ENCODE measurements at places on chromosomes 16 and 17.

DNA sequence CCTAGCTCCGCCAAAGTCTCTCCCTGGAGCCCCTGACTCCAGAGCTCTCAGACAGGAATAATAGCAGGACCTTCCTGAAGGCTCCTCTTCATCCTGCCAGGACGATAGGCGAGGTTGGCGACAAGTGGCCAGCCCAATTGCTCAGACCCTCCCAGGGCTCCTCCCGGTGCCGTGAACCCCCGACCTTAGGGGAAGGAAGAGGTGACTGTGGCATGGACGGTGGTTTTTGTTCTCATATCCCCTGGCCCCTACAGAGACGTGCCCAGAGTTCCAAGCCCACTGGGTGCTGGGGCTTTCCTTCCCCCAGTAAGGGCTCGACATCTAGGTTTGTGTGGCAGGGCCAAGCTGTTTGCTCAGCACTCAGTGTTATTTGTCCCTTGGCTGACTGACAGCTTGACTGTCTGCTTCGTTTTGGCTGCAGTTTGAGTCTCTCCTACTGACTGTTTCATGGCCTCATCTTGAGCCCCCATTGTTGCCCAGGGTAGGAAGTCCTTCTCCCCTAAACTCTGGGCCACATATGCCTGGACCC is 4.6 kb upstream of the ADCY7 start:
- no peak for DNase-seq

- no peak for DNase-seq
These were observed 2.7 kb downstream of the ZNF764 start for GRCh38 chr16:30555315-30556124.

GRCh38 chr16:85782451-85782850 is 16.9 kb downstream of the EMC8 start:
- DNase-seq: no peak

GRCh38 chr17:54968988-54969332 is 395 bp downstream of the STXBP4 start:
- DNase-seq: no peak

- no peak for DNase-seq
These were observed 3.8 kb upstream of the DCXR start for GRCh38 chr17:82041144-82041814.

DNA sequence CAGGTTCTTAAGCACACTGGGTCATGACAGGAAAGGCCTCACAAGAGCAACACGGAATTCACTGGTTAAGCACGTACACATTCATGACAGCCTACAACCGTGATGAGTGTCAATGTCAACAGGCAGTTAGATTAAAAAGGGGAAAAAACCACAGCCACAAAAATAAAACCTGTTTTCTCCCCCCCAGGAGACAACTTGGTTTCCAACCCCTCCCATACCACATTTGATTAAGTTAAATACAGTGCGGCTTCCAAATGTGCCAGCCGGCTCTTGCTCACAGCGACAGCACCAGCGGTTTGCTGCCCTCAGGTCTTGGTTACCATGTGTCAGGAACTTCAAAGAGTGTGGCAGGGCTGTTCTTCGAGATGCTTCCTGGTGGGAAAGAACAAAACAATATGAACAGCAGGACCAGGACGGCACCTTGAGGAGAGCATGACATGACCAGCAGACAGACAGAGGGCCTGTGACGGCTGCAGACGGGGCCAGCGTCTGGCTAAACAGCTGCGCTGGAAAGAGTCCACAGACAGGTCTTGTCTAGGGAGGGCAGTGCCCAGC is 193.6 kb downstream of the PARN start:
- DNase-seq: no peak

DNA sequence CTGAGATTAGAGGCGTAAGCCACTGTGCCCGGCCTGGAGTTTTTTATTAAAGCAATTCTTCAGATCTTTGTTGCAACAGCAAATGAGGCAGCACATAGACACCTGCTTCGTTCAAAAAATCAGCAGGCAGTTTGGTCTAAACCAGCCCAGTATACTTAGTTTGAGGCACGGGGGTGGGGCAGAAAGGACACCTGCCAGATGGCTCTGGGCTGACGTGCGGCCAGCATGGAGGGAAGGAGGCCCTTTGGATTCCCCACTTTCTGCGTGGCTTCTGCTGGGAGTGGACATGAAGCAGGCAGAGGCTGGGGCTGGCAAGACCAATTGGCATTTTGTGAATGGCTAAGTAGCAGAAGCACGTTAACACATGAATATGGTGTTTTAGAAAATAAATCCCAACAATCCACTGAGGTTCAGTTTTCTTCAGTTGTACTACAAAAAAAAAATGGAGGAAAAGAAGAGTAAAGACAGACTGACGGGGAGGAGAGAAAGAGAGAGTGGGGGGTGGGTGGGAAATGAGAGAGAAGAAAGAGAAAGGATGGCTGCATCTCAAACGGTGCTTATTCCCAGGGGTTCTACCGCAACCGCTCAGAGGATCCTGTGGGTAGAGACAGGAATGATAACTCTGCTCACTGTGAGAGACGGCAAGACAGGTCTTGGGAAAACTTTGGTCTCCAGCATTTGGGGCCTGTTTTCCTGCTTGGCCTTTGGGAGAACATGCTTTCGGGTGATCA is 16.3 kb downstream of the C16orf46 start:
- DNase-seq: no peak

DNA sequence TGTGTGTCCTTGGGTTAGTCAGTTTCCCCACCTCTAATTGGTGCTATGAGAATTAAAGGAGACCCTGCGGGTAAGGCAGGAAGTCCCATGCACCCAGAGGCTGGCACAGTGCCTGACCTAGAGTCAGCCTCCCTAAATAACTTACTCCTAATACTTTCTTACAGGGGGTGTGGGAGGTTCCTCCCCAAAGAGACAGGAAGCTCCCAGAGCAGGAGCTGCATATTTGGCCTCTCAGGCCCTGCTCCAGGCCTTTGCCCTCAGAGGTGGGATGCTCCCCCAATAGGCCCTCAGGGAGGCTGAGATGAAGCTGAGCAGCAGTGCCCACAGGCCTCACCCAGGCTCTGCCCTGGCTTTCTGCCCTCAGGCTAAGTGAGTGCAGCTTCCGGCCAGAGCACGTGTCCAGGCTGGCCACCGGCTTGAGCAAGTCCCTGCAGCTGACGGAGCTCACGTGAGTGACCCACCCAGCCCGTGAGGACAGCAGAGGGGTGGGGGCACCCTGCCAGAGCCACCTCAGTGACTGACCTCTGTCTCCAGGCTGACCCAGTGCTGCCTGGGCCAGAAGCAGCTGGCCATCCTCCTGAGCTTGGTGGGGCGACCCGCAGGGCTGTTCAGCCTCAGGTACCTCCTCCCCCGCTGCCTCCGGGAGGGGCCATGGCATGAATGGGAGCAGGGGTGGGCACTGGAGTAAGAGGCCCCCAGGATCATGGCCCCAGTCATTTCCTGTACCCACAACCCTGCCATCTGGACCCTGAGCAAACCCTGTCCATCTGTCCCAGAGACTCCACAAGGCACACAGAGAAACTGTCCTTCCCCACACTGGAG is 31.1 kb upstream of the CPNE2 start:
- peak; percentile 13 for DNase-seq

- no peak for DNase-seq
These were observed 57.8 kb upstream of the TMEM97 start for GRCh38 chr17:28261219-28261618.

- DNase-seq: no peak
These were observed 47.8 kb downstream of the MAP1LC3B start for GRCh38 chr16:87439926-87440325.

DNA sequence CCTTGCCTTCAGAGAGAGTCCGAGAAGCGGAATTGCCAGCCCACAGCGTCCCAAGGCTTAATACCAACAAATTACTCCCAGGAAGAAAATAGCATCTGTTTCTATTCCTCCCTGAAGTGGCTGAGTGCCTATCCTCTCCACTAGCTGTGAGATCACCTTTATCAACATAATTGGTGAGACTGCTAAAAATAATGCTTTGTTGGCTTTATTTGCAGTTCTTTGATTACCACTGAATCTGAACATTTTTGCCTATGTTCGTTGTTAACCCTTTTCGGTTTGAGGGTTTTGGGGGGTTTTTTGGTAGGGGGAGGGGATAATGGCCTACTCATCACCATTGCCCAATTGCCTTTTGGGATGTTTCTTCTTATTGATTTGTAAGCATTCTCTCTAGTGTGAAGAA is 31.0 kb downstream of the MMP15 start:
- no peak for DNase-seq

GRCh38 chr17:75153780-75154194 is 525 bp downstream of the JPT1 start:
- no peak for DNase-seq

- DNase-seq: no peak
These were observed 46.6 kb upstream of the GRIN2A start for GRCh38 chr16:10228779-10229178.

DNA sequence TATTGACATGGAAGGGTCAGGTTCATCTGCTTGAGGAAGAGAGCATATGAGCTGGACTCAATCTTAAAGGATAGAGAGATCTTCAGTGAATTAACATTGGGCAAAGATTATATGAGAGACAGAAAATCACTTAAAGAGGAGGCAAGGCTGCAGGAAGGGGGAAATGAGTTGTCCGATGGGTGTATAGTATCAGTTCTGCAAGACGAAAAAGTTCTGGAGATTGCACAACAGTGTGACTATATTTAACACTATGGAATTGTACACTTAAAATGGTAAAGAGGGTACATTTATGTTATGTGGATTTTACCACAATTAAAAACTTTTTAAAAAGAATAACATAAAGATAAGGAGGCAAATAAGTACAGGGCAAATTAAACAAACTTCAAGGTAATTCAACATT is 80.7 kb downstream of the HELZ start:
- DNase-seq: no peak

DNA sequence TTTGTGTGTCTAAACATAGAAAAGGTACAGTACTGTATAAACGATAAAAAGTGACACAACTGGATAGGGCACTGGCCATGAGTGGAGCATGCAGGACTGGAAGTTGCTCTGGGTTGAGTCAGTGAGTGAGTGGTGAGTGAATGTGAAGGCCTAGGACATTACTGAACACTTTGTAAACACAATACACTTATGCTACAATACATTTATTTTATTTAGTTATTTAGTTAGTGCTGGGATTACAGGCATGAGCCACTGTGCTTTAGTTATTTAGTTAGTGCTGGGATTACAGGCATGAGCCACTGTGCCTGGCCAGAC is 4.6 kb downstream of the CFAP20 start:
- no peak for DNase-seq

DNA sequence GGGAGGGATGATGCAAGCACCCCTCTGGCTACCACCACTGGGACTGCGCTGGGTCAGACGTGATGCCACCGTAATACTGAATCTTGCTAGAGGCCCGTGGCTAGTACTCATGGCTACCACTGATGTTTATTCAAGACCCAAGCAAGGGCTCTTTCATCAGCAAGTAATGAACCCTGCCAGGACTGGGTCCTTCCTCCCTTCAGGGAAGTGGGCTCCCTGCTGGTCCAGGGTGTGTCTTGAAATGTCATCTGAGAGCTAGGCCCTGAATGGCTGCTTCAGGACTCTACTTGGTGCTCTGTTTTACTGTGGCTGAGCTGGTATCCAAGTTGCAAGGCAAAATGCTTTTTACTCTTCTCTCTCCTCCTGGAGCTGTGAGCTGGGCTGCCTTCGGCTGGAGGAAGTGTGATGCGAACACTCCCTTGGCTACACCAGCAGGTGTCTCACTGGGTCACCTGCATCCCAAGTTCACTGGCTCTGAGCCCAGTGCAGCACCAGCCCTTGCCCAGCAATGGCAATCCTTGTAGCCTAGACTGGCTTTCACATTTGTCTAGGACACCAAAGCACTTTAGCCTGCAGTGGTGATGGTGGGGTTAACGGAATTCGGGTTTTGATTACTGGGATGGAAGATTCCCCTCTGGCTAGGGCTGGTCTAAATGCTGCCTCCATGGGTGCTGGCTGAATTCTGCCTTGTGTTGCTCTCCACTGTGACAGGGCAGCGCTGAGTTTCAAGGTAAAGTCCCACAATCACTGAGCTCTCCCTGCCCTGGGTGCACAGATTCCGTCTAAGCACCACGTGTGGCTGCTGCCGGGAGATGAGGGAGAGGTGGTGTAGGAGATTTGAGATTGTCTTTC is 98.6 kb downstream of the USP22 start:
- DNase-seq: no peak

- DNase-seq: no peak
These were observed 18.0 kb upstream of the ENDOV start for GRCh38 chr17:80397034-80397387.

- DNase-seq: no peak
These were observed 2.2 kb downstream of the PRM1 start for GRCh38 chr16:11278681-11279628.

DNA sequence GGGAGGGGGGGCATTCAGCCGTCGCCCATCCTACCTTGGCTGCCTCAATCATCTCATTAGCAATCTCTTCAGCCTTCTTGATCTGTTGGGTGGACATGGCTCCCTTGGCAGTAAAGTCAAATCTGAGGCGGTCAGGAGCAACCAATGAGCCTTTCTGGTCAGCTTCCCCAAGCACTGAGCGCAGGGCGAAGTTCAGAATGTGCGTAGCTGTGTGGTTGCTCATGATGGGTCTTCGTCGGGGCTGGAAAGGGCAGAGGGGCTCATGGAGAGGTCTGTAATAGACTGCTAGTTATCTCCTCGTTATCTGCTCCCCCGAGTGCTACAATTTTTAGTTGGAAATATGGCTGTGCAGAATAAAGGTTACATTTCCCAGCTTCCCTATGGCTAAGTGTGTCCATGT is 7.2 kb upstream of the EXOSC6 start:
- no peak for DNase-seq

GRCh38 chr16:29231244-29231643 is 175.3 kb downstream of the NPIPB11 start:
- no peak for DNase-seq

- no peak for DNase-seq
These were observed 5.7 kb upstream of the SPNS2 start for GRCh38 chr17:4492721-4493561.

- peak; percentile 30 for DNase-seq
These were observed 48.0 kb downstream of the N4BP1 start for GRCh38 chr16:48561960-48562393.

- no peak for DNase-seq
These were observed 119.0 kb downstream of the SNX29 start for GRCh38 chr16:12095275-12096156.

DNA sequence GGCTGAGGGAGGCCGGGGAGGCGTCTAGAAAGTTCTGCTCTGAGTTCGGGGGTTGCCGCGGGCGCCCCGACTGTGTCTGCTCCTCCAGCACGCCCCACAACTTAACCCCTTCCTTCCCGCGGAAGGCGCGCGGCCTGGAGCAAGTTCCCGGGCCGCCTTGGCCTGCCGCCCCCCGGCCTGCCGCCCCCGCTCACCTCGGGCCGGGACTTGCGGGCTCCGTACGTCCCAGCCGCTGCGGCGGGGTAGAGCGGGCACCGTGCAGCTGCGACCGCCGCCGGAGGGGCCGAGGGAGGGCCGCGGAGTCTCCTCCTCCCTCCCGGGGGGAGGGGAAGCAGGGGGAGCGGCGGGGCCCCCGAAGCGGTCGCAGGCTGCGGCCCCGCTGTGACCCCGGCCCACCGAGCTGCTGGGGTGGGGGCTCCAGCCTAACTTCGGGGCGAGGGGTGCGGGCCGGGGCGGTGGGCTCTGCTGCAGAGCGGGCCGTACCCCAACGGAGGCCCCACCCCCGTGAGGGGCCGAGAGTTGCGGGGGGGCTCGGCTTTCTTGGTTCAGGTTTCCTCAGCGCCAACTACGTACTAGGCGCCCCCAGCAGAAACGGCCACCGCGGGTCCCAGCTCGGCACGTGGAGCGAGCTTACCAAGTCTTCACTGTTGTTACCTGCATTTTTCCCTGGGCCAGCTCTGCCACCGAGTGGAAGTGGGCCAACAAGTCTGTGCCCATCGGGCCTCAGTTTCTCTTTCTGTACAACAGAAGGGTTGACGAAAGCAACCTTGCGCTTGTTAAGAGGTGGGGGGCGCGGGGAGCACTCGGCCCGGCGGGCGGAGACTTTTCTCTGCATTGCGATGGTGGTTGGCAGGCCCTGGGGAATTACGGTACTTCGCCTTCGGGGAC is at the start of gene CCDC102A:
Gene CCDC102A (minus strand): TSS at position 266 of the 888 bp plus-strand sequence. CDS start 7,394 bp downstream, outside the sequence.
- no peak for DNase-seq

Measured in pulmonary artery endothelial cell (primary cell).